Stimulated activated CD8-positive, alpha-beta memory T cell treated with anti-CD3 and anti-CD28 coated beads, Interleukin-4, amount 100 ng/mL, for 1 hour (primary cell): ENCODE measurements at places on chromosomes 13 and 19.

GRCh38 chr19:28831462-28831861, 381.5 kb downstream of the UQCRFS1 start:
- DNase-seq = no peak

DNA sequence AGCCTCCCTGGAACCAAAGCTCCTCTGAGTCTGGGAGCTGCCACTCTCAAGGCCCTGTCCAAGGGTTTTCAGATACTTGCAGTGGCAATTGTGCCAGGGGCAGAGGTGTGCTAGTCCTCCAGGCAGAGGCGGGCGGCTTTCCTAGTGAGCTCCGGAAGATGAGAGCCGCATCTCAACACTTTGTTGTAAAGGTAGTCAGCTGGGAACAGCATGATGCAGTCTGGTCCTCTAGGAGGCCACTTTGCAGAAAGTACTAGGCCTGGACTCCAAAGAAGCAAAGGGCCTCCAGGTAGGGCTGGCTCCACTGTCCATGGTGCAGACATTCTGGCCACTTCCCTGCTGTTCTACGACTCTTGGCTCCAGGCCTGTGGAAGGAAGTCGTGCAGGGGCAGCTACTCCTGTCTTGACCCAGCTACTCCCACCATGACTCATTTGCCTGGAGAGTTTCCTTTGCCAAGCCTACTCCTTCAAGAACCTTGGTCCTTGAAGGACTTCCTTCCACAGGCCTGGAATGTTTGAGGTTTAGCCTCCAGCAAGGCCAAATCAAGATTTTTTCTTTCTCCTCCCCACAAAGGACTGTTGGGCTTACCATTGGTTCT, 9.9 kb upstream of the ZNF536 start:
- DNase-seq = no peak

GRCh38 chr19:50975766-50976165, 6.4 kb upstream of the KLK6 start:
- DNase-seq = no peak

DNA sequence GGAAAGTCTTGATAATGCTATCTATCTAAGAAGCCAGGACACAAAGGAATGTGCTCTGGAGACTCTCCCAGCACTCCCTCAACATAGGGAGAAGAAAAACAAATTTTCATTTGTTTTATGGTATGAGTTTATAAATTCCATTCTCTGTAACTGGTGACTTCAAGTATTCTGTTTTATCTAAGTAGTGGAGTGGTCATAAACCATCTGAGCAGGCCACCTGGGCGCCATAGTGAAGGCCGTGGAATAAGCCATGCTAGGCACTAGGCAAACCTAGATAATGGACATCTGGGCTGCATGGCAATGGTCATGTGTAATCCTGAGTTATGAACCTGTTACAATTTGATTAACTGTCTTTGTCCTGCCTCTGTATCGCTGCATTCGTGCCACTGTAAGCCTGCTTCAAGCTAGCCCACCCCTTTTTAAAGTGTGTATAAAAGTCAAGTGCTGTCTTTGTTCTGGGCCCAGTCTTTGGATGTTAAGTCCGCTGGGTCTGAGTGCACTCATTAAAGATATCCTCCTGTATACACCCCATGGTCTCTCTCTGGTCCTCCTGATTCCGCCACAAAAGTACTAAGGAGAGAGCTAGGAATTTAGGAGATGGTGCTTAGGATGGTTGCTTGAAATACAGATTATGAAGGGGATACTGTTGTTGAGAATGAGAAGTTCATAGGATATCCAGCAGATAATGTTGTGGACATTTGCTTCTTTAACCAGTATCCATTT, 13.2 kb downstream of the GTF2F2 start:
- no peak for DNase-seq

DNA sequence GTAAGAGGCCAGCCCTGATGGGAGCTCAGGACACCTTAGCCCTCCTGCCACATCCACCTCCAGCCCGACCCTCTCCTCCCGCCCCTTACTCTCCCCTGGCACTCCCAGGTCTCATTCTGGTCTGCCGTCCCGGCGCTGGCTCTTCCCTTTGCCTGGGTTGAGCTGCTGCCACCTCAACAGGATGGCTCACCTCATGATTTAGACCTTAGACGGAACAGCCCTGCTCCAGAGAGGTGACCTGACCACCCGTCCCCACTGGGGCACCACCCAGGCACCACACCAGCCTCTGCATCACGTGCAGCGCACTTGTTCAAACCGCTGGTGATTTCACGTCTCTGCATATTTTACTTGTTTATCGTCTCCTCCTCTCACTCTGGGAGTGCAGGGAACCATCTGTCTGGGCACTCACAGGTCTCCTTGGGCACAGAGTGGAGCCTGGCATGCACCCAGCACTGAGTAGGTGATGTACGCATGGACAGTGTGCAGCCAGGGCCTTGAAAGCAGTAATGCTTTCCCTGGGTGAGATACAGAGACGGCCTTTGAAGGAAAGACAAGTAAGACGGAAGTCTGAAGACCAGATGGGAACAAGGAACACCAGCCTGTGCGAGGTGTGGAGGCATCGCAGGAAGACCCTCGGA, 183.1 kb downstream of the KATNAL1 start:
- DNase-seq = no peak

- no peak for DNase-seq
These were observed 25.2 kb upstream of the KATNAL1 start for GRCh38 chr13:30332456-30333143.

GRCh38 chr13:81406639-81407292, 1065.8 kb upstream of the SPRY2 start:
- DNase-seq = no peak

GRCh38 chr13:41467425-41467945, 10.1 kb downstream of the RGCC start:
- no peak for DNase-seq

DNA sequence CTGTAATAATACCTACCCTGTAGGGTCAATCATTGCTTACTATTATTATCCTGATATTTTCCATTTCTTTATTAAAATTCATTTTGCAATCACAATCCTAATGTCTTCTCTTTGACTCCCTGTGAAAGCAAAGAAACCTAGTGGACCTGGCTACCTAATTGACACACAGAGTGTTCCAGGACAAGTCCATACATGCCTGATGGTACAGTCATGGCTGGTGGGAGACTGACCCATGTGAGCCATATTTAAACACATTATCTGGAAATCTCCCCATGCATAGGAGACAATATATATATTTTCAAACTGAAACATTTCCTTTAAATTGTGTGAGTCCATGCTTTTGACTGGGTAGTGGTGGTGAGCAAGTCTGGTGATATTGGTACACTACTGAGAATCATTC, 230.6 kb upstream of the DACH1 start:
- DNase-seq = no peak

GRCh38 chr19:4911786-4912672, 2.7 kb downstream of the UHRF1 start:
- DNase-seq = no peak

DNA sequence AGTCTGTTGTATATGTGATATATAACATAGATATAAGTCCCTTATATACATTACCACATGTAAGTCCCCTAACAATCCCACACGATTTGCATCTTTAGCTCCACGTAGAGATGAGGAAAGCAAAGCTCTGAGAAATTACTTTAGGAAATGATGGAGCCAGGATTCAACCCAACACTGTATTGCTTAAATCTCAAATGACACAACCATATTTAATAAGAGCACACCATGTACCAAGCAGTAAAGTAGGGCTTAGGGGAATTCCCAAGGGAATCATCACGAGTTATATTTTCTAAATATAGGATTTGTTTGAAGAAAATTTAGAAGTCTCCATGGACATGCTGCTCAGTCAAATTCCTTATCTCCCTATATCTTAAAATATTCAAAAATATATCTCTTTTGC, 61.3 kb upstream of the POMP start:
- DNase-seq = no peak

- no peak for DNase-seq
These were observed 533 bp downstream of the ZNF544 start for GRCh38 chr19:58229255-58229639.

DNA sequence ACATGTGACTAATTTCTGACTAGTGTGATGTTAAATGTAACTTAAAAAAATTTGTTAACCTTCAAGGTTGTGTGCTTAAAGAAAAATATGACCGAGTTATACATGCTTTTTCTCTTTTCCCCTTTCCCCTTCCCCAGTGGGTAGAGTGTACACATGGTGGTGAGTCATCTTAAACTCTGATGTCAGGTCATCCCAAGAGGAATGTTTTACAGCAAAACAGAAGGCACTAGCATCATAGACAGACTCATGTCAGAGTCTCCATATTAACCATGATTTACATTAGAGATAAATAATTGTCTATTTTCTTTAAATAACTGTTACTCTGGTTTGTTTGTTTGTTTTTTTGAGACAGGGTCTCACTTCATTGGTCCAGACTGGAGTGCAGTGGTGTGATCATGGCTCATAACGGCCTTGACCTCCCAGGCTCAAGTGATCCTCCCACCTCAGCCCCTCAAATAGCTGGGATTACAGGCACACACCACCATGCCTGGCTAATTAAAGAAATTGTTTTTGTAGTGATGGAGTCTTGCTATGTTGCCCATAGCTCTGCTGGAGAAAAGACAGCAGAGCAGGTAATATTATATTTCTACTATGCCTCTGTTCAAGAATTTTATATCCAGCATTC, 160.4 kb upstream of the PCDH9 start:
- DNase-seq = no peak

DNA sequence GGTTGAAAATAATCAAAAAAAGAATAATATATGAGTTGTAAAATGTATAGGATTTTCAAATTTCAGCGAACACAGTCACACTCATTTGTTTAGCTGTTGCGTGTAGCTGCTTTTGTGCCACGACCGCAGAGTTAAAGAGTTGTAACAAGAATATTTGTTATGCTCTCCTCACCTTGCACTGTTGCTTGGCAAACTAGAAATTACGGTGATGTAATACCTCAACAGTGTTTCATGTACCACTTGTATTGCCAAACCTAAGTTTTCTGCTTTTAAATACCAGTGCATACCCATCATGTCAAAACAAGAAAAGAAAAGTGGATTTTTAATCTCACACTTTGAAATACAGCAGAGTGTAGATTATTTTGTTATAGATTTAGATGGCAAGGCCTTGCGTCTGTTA, 201.1 kb downstream of the NBEA start:
- DNase-seq = no peak

- DNase-seq = no peak
These were observed 194.3 kb downstream of the TEX29 start for GRCh38 chr13:111514610-111515306.

DNA sequence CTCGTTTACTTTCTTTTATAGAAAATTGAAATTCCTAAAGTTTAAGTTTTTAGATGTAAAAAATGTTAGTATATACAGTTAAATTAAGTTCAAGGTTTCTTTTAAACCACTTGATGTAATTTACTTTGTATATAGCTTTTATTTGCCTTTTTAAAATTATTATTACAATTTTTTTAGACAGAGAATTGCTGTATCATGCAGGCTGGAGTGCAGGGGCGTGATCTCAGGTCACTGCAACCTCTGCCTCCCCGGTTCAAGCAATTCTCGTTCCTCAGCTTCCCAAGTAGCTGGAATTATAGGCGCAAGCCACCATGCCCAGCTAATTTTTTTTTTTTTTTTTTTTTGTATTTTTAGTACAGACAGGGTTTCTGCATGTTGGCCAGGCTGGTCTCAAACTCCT, 75.0 kb downstream of the KCNRG start:
- DNase-seq = no peak

DNA sequence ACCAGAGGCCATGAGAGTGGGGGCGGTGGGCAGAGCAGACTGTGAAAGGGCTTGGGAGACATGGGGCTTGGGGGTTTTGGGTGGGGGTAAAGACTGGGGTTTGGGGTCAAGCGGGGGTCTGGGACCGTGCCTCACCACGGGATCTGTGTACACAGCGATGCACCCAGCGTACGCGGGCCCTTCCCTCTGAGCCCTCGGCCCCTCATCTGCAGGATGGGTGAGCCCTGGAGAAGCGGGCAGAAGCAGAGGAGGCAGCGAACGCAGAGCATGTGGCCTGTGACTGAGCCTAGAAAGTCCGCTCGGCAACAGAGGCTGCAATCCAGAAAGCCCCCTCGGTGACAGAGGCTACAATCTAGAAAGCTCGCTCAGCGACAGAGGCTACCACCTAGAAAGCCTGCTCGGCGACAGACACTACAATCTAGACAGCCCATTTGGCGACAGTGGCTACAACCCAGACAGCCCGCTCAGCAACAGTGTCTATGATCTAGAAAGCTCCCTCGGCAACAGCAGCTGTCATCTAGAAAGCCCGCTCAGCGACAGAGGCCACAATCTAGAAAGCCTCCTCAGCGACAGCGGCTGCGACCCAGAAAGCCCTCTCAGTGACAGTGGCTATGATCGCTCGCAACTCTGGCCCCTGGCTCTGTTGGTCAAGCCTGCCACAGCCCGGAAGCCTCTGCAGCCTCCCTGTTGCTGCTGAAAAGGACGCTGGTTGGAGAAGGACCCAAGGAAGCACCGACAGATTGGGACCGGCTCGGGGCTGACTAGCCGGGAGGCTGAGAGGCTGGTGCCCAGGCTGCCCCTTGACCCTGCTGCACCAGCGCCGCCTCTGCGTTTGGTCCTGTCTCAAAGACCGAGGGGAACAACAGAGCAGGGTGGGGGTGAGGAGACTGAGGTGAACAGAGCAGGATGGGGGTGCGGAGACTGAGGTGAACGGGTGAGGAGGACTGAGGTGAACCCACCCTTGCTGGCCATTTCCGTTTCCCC, 68.6 kb downstream of the SPACA7 start:
- no peak for DNase-seq

GRCh38 chr13:50588491-50589130, 254.9 kb downstream of the DLEU7 start:
- no peak for DNase-seq

- DNase-seq = no peak
These were observed 86.5 kb downstream of the TSHZ3 start for GRCh38 chr19:31262725-31263191.

GRCh38 chr19:38654628-38655055, 7.2 kb downstream of the ACTN4 start:
- DNase-seq = no peak

DNA sequence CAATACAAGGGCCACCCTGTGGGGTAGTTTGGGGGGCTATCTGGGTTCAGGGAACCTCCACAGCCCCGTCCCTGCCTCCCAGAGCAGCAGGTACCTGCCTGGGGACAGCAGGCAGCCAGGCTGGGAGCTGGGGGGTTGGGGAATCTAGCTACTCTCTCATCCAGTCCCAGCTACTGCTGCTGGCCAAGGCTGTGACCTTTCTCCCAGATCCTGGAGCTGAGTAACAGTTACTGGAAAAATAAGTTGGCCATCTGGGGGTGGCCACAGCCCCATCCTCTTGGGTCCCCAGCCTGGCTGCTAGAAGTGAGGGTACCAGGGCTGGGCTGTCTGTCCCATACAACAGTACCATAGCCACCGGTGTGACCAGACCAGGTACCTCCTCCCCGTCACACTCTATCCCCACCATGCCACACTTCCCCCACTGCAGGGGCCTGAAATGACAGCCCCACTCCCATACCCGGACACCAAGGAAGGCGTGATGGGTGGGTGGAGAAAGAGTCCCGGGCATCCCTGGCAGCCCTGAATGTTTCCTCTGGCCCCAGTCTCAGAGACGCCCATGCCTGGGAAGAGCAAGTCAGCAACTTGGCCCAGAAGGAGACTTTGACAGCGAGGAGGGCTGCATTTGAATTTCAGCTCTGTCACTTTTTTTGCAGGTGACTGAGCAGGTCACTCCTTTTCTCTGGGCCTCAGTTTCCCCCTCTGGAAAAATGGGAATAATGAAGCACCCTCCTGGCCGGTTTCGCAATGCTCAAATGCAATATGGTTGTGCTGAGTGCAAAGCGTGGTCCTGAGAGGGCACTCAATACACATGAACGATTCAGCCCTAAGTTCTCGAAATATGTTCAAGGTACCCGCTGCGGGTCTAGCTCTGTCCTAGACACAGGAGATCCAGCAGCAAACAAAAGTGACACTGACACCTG, 30.7 kb upstream of the NFIC start:
- DNase-seq = no peak
